Stimulated activated CD8-positive, alpha-beta memory T cell treated with anti-CD3 and anti-CD28 coated beads, Interleukin-15, amount 100 ng/mL, for 4 hours (primary cell): ENCODE measurements at places on chromosomes 4 and X.

GRCh38 chr4:142128529-142128928 is 492.1 kb downstream of the IL15 start:
- DNase-seq = no peak

GRCh38 chrX:12950851-12951594 is 23.9 kb upstream of the TMSB4X start:
- DNase-seq = no peak

DNA sequence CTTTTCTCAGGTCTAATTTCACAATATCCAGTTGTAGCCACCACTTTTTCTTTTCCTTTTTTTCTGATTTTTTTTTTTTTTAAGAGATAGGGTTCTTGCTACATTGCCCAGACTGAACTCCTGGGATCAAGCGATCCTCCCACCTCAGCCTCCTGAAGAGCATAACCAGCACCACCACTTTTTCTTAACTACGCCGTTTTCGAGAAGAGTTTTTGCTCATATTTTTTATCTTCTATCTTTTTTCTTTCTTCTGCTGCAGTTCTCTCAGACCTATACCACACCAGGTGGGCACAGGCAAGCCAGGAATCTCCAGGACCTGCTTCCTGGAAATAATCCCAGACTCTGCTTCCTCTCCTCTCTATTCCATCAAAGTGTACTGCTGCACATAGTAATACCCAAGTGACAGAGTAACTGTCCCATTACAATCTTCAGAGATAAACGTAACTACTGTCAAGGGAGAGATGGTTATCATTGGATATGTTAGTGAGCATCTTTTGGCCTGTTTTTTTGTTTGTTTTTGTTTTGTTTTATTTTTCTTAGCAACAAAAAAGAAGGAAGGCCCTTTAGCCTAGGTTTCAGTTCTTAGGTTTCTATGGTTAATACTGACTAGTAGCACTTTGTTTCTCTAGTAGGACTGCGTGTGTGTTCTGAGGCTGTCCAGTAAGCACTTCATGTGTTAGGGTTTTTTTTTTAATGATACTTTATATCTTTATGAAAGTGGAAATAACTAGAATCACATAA is 59.2 kb upstream of the TXK start:
- DNase-seq = no peak

- DNase-seq = no peak
Measured at GRCh38 chrX:27444093-27444908, 18.8 kb downstream of the PPP4R3C start.

DNA sequence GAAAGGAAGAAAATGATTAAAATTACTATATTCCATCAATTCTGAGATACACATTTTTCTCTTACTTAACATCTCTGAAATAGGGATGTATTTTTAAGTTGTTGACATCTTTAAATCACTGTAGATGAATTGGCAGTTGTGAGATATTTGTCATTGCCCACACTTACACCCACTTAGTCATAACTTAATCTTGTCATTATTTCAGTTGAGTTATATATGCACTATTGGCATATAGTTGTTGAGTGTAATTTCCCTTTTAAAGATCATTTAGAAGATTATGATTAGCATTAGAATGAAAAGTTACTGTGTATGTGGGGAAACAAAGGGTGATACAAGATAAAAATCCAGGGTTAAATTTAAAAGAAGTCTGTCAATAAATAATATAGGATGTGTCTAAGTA is 2.2 kb downstream of the AIMP1 start:
- DNase-seq = no peak

GRCh38 chr4:125338814-125339213 is 24.1 kb downstream of the FAT4 start:
- no peak for DNase-seq

GRCh38 chrX:20080277-20080676 is 36.4 kb downstream of the MAP7D2 start:
- DNase-seq = no peak

DNA sequence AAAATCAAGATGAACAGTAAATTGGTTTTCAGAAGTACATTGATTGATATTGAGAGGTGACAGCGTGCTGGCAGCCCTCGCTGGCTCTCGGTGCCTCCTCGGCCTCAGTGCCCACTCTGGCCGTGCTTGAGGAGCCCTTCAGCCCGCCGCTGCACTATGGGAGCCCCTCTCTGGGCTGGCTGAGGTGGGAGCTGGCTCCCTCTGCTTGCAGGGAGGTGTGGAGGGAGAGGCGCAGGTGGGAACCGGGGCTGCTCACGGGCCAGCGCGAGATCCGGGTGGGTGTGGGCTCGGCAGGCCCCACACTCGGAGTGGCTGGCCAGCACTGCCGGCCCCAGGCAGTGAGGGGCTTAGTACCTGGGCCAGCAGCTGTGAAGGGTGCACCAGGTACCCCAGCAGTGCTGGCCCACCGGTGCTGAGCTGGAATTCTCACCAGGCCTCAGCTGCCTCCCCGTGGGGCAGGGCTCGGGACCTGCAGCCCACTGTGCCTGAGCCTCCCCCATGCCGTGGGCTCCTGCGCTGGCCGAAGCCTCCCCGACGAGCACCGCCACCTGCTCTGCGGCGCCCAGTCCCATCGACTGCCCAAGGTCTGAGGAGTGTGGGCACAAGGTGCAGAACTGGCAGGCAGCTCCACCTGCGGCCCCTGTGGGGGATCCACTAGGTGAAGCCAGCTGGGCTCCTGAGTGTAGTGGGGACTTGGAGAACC is 25.2 kb downstream of the RAP2C start:
- DNase-seq = no peak

DNA sequence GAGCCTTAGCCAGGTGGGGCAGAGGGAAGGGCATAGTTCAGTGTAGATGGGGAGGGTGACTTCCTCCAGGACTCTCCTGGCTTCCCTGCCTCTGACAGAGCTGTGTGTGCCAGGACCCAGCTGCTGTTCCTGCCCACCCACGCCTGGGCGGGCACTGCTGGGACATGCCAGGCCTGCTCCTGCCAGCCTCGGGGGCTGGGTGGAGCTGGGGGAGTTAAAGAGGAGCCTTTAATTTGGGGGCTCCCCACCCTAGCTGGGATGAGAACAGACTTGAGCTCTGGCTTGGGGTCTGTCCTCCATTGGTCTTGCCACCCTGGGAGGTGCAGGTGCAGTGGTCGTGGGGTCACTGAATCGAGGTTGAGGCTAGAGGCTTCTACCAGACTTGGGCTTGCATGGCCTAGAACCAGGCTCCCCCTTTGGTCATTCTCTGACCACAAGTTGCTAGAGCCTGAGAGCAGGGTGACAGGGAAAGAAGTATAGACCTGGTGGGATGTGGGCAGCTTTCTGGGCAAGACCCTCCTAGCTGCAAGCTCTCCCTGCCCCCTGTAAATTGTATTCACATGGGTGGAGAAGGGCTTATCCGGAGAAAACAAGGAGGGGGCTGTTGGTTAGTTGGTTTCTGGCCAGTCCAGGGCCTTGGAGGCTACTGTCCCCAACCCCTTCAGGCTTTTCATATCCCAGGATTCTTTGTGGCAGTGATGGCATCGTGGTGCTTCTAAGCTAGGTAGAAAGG is 5.7 kb downstream of the EFNB1 start:
- no peak for DNase-seq

- DNase-seq = no peak
Measured at GRCh38 chr4:3280466-3280865, 12.4 kb upstream of the RGS12 start.

- no peak for DNase-seq
Measured at GRCh38 chr4:96315815-96316214, 475.9 kb downstream of the PDHA2 start.

DNA sequence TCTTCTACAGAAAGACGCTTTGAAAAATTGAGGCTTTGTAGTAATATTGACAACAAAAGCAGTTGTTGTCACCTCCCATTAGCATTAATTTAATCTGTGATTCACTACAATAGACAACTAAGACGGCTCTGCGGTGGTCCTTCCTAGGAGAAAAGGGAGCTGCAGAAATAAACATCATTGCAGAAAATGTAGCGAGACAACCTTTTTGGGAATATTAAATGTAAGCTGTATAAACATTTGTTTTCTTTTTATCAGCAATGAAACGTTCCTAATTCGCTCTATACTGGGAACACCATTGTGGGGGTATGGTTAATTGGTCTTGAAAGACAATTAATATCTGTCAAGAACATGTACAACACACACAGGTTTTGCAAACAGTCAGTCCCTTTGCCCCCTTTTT is 583.3 kb upstream of the TENM3 start:
- DNase-seq = no peak

DNA sequence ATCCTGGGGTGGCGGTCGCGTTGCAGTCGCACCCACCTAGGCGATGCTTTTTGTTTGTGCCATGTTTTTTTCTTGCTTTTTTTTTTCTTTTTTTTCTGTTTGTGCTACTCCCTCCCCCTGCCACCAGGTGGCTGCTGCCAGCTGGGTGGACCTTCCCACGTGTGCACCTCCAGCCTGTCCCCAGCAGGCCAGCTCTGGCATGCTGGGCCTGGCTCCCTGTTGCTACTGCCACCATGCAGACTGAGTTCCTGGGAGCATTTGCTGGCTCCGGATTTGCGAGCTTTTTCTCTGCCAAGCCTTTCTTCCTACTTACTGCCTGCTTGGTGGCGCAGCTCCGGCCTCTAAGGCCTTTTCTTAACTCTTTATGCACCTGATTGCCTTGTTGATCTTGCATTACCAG is 161.2 kb upstream of the WDFY3 start:
- DNase-seq = no peak

DNA sequence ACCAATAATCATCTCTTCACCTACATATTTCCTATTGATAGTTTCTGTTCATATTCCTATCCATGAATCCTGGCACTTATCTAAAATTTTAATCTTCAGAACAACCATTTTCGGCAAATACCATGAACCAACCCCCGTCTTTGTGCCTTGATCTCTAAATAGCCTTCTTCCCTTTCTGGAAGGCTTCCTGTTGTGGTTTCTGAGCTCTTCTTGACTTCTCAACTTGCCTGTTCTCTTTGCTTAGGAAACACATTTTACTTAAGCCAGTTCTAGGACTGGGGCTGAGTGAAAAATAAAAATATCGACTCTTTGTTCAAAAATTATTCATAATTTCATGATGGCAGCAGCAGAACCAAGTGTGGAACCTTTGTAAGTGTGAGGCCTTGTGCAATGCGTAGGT is 882.4 kb downstream of the C4orf33 start:
- DNase-seq = no peak

DNA sequence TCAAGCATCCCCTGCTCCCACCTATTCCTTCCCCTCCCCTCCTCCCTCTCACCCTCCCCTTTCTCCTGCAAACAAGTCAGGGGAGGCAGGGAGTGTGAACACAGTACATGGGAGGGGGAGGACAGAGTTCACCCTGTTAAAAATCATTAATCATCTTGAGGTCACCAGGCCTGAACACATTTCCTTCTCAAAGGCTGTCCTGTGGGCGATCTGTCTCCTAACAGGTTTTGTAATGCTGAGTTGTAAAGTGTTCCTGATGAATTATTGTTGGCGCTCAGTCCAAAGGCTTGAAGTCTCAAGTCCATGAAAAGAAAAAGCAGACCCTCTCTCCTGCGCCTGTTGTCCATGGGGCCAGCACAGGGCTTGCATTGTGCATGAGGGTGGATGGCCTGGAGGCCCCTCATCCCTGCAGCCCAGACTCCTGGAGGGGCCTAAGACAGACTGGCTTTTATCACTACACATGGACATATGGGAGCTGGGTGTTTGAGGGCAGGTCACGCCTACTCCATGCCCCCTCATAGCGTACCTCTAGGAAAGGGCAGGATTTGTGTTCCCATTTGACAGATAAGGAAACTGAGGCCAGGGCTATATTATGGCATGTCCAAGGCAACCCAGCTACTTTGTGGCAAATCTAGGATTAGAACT is 189.1 kb downstream of the RAB28 start:
- DNase-seq = no peak

GRCh38 chrX:148499638-148500422 is 587 bp upstream of the AFF2 start:
- no peak for DNase-seq

DNA sequence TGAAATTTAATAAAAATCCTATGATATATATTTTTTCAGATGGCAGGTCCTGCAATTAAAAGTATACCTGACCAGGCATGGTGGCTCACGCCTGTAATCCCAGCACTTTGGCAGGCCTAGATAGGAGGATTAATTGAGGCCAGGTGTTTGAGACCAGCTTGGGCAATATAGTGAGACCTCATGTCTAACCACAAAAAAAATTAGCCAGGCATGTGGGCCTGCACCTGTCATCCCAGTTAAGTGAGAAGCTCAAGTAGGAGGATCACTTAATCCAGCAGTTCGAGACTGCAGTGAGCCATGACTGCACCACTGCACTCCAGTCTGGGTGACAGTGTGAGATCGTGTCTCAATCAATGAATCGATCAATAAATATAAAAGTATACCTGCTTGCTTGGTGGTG is 2.5 kb downstream of the OCIAD2 start:
- DNase-seq = no peak

- DNase-seq = no peak
Measured at GRCh38 chr4:125115941-125116340, 198.8 kb upstream of the FAT4 start.

DNA sequence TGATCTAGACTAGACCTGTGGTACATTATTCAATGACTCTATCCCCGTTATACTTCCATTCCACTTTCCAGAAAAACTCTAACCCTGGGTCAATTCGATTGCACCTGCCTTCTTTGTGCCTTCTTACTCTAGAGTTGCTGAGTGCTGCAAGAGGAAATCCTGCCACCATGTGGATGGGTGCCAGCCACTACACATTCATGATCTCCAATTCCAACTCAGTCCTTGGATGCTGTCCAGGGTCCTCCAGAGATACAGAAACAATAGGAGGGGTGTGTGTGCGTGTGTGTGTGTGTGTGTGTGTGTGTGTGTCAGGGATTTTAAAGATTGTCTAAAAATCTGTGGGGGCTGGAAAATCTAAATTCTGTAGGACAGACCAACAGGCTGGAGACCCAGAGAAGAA is 42.9 kb upstream of the INTS6L start:
- DNase-seq = peak; percentile 3

GRCh38 chr4:76365636-76366035 is 55.3 kb downstream of the CCDC158 start:
- DNase-seq = no peak

- no peak for DNase-seq
Measured at GRCh38 chr4:138573246-138573645, 331.1 kb upstream of the SLC7A11 start.

- no peak for DNase-seq
Measured at GRCh38 chr4:151276787-151277562, at the start of gene PRSS48. PRSS48 (plus strand) TSS chr4:151277161; CDS start chr4:151277173, 12 bp downstream.

DNA sequence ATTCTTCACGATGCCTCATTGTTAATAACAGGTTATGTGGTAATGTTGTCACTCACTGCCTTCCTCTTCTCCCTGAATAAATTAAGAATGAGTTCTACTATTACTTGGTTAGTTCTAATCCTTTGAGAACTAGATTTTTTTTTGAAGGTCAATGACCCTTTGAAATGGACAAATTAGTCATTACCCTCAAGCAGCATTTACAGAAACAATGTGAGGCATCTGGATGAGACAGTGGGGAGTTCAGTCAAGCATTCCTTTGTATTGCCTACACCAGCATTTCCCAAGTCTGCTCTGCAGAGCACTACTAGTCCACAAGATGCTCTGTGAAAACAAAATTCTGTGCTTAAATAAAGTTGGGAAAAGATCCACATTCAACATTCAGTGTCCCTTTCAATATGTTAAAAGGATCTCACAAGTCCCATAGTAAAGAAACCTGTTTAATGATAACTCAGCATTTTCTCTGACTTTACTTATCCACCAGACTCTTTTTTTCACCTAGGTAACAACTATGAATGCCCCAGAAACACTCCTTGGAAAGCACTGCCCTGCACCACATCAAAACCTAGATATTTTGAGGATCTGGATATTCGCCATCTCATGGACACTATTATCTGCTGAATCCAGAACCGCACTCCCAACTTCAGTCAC is 60.6 kb downstream of the CHRDL1 start:
- DNase-seq = no peak

GRCh38 chrX:153052534-153052933 is 3.7 kb upstream of the PNMA3 start:
- no peak for DNase-seq
